Stomach (tissue), 19 donors: ENCODE measurements at places on chromosomes 5 and 9. TPM values are rescaled to one million over a fixed set of nuclear protein-coding genes. Genes with fewer than 3 reads are reported as not detected.

GRCh38 chr5:86757824-86758223 is 140.1 kb downstream of the COX7C start:
- DNase-seq: no peak

DAB2 gene
- total RNA-seq: 74.4 TPM

DNA sequence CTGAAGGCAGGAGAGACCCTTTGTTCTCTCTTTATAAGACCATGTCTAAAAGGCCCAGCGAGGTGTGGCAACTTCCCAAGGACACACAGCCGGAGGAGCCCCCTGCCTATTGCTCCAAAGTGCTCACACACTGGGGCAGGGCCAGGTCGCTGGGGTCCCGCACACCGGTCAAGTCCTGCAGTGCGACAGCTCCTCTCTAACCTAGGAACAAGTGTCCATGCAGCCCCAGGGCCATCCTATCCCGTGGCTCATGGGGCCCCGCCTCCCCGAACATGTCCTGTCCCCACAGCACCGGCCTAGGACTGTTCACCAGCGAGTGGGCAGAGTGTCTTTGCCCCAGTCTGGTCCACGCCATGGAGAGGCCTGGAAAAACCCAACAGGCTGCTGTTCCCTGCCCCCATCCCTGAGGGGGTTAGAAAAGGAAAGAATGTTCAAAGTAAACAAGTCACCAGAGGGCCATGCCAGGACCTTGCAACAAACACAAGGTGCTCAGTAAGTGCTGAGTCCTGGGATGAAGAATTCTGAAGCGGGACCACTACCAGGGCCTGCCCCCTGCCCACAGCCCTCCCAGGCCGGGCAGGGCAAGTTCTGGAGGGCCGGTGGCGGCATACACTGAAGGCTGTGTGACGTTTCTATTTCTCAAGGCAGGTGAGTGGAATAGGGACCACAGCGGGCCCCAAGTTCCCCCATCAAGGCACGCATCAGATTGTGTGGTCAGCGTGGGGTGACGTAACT is 938 bp downstream of the NINJ1 start:
- DNase-seq: peak; percentile 68

PCDHB8 gene
- not detected for total RNA-seq

NRG2 gene
- total RNA-seq: 1.0 TPM

DNA sequence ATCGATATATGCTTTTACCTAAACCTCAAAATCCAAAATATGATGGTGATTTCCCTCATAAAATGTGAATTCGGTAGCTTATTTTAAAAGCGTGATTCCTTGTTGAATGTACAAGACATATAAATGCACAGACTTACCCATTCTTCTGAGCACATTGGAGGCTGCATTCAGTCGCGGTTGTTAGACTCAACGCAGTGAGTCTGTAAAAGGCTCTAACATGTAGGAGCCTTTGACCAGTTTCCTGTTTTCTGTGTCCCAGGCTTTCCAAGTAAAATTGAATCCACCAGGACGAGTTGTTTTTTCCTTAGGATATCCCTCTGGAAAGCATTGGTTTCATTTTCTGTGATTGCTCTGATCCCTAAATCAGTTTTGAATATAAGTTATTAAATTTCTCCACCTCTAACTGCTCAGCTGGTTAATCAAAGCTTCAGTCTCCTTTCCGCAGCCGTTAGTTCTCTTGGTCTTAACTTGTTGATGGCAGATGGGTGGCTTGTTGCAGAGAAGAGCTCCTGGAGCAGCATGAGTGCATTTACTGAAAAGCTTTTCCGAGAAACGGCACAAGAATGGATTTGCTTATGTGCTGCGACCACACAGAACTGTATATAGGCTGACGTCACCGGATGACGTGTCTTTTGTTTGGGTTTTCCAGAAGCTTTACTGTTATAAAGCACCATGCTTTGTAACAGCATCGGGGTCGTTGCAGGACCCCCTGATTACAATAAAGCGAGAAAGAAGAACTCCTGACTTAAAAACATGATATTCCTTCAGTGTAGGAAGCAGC is at the start of gene LRRTM2:
TSS of gene LRRTM2 (minus strand) at position 565 of the 781 bp plus-strand sequence. CDS start at position 141, 424 bp downstream.
- DNase-seq: peak; percentile 91

CD72 gene
- not detected for total RNA-seq

DNA sequence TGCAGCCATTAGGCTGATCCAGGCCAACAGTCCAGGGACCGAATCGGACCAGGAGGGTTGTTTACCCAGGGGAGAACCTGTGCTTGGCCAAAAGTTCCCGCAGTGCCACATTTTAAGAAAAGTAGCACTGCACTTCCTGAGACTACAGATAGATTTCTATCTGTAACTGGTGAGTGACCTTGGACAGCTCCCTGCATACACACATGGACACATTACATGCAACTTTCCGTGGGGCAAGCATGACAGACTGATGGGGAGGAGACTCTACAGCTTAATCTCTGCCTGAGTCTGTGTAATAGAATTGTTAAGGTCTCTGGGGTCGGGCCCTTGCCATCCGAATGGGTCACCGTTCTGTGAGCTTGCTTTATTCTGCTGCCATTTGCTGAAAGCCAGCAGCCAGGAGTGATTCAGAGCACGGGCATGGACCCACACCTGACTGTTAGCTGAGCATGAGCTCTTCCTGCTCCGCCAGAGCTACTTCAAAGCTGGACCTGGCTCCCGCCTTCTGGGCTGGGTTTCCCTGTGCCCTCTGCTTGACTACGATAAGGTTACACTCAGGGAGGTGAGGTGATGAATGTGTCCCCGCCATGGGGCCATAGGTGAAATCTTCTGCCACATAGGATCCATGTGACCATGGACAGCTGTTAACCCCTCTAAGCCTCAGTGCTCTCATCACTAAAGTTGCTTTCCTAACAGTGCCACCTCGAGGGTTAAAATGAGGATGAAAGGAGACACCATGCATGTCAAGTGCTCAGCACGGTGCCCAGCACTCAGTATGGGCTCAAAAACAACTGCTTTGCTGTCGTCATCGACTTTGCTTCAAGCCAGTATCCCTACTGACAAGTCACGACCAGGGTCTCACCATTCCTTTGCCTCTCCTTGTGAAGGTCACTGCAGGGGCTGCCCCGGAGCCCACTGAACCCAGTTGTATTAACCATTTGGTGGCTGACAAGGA is 200.0 kb downstream of the MELK start:
- no peak for DNase-seq

DNA sequence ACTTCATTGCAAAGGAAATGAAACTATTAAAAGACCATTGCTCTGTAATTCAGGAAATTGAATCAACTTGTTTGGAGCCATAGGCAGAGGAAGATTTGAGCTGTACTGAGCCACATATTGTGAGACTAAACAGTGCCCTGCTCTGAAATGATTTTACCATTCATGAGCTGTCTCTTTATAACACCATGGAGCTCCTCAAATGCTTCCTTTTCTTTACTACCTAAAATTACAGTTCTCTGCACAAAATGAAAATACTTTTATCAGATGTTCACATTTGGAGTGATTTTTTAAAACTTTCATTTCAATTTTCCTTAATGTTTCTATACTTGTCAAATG is 97.9 kb downstream of the NLN start:
- DNase-seq: no peak

NR3C1 gene
- total RNA-seq: 82.8 TPM

NOXA1 gene
- total RNA-seq: 7.1 TPM

GRCh38 chr5:176748073-176748966 is 62.0 kb upstream of the UNC5A start:
- no peak for DNase-seq

FABP6 gene
- total RNA-seq: not detected

GRCh38 chr5:134777366-134777765 is 18.8 kb downstream of the DDX46 start:
- no peak for DNase-seq

GRCh38 chr5:139414581-139415130 is 10.8 kb upstream of the SPATA24 start:
- no peak for DNase-seq

EFNA5 gene
- 45.1 TPM for total RNA-seq
